Muscle of arm (tissue), 14 donors: ENCODE measurements at places on chromosomes 2 and 18. TPM values are rescaled to one million over a fixed set of nuclear protein-coding genes. Genes with fewer than 3 reads are reported as not detected.

GRCh38 chr2:218755567-218756404 is 26.2 kb upstream of the CYP27A1 start:
- DNase-seq: no peak

TUBB8B gene
- polyA plus RNA-seq: not detected

OR6B3 gene
- not detected for polyA plus RNA-seq

GYPC gene
- polyA plus RNA-seq: 101 TPM
